ENCODE measurements at places on chromosomes 11 and 22.

DNA sequence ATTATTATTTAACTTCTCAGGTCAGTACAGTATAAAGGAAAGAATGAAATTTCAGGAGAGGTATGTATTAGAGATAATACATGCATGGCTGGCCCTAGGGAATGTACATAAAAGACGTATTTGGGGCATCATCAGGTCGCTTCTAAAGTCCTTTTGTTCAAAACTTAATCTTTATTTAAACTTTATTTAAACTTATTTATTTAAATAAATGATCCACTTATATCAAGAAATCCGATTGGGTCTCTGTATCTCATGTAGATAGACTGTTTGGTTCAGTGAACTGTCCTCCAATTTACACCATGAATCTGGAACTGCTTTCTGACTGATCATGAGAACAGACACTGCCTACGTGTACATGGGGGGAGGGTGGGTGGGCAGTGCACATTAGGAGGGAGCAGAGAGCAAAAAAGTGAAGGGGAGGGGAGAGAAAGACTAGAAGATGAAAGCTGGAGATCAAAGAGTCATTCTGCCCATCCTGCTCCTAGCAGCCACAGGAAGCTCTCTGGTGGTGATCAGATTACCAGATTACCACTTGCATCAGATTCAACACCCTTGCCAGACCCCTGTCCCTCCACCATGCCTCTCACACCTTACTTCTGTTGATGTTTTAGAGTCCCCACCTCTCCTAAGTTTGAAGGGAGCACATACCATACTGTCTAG lies 92.1 kb upstream of the MTMR2 start:
- H3K4me1 ChIP-seq = peaks cover 66% of the 10 kb centered on the region
- H3K36me3 ChIP-seq = peaks cover 5% of the 10 kb centered on the region
- H3K4me3 ChIP-seq = no peak overlapping the region
- H3K27ac ChIP-seq = peak overlapping the region; percentile 94
- peak; percentile 34 for DNase-seq

DNA sequence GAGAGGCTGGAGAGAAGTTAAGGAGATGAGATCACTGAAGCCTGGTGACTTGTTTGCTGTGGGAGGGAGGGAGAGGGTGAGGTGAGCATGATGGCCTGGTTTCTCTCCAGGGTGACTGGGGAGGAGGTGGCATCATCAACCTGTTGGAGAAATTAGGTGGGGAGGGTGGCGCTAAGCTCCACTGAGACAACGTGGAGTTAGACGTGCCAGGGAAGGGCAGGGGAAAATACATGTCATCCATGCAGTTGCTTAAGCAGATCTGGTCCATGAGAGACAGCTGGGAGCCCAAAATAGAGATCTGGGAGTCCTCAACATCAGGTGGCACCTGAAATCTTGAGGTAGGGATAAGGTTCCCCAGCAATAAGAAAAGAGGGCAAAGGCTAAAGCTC lies 9.3 kb upstream of the MAFF start:
- DNase-seq = no peak
- no peaks in the 10 kb centered on the region for H3K36me3 ChIP-seq
- H3K27me3 ChIP-seq = peaks cover 3% of the 10 kb centered on the region
- no peak overlapping the region for H3K4me3 ChIP-seq
- no peak overlapping the region for H3K27ac ChIP-seq

GRCh38 chr22:43255299-43255698 lies 68.4 kb upstream of the TTLL12 start:
- H3K4me1 ChIP-seq = peaks cover 7% of the 10 kb centered on the region
- peaks cover 17% of the 10 kb centered on the region for H3K27me3 ChIP-seq
- no peak for DNase-seq
- H3K4me3 ChIP-seq = no peak overlapping the region
- no peaks in the 10 kb centered on the region for H3K36me3 ChIP-seq
- no peak overlapping the region for H3K27ac ChIP-seq

DNA sequence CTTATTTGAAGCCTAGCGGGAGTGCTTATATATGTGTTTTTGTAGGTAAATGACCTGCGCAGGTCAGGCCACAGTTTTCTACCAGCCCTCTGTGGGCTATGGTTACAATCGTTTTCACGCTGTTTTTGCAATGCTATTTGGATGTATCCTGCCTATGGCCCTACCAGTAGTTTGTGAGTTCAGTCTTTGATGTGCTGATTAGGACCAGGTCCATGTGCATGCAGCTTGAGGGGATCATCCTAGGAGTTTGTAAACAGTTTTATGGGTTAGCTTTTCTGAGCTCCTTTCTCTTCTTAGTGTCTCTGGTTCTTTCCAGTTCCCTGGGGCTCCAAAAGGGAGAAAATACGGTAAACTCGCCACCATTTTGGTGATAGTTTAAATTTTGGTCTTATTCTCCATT lies 142.5 kb downstream of the LDLRAD3 start:
- no peak overlapping the region for H3K4me3 ChIP-seq
- no peak for DNase-seq
- peaks cover 17% of the 10 kb centered on the region for H3K27me3 ChIP-seq
- no peaks in the 10 kb centered on the region for H3K4me1 ChIP-seq
- no peak overlapping the region for H3K27ac ChIP-seq
